ENCODE measurements at places on chromosomes 7 and 10.

GRCh38 chr7:23208316-23208715, 26.5 kb downstream of the NUP42 start:
- DNase-seq, result no peak

DNA sequence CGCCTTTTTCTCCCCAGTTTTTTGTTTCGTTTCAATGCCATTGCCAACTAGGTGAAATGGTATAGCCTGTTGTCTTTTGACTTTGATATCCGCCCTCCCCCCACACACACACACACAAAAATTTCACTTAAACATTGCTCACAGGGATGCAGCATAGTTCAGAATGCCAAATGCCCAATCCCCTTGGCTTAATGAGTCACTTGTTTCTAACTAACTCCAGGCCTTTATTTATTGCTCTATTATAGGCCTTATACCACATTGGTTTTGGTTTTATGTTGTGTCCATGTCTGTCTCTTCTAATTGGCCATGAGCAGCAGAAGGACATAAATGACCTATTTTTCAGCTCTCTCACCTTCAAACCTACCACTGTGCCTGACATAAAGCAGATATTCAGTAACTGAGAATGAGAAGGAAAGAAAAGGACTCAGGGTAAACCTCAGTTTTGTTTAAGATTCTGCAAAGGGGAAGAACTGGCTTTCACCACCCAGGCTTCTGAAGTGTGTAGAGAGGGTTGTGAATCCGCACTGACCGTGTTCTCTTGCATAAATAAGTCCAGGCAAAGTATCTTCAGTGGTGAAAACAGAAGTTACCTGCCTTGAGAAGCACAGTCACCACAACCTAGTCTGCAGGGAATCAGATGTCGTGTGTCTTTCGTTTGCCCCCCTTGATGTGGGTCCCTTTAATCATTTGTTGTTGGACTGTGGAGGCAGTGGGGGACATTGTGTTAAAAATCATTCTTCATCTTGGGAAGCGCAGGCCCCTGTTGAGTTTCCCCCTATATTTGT, 139.8 kb downstream of the CELF2 start:
- no peak for DNase-seq

GRCh38 chr7:44313016-44313415, 12.4 kb downstream of the CAMK2B start:
- no peak for DNase-seq

- DNase-seq, result no peak
These were observed 1.5 kb upstream of the CPVL start for GRCh38 chr7:29147821-29148220.
